CD4-positive, alpha-beta T cell treated with Interleukin-21 for 1 hour (primary cell): ENCODE measurements at places on chromosomes 6 and 20.

DNA sequence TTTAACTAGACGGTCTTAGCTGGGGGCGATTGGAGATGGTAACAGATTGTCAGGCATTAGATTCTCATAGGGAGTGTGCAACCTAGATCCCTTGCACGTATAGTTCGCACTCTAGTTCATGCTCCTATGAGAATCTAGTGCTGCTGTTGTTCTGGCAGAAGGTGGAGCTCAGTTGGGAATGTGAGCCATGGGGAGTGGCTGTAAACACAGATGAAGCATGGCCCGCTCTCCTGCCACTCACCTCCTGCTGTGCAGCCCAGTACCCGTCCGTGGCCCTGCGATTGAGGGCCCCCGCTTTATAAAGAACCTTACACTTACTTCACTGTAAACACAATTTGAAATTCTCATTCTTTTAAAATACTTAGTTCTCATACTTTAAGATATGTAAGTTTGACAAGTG, 339.4 kb downstream of the CDH26 start:
- no peak for DNase-seq

DNA sequence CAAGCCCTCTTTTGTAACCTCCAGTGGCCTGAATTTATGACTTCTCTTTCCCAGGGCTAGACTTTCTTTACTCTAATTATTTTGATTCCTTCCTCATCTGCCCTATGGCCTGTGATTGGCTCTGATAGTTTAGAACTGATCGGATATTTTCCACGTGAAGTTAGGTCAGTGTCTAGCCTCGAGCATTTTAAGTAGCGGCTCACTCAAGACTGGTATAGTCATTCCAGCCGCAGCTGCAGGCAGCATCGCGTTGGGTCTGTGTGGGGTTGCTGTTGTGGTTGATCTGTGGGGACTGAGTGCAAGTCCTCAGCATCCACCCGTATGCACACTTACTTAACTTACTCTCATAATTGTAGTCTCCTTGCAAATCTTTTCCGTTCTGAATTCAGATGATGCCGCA, 105.7 kb downstream of the SMOC2 start:
- DNase-seq: no peak

DNA sequence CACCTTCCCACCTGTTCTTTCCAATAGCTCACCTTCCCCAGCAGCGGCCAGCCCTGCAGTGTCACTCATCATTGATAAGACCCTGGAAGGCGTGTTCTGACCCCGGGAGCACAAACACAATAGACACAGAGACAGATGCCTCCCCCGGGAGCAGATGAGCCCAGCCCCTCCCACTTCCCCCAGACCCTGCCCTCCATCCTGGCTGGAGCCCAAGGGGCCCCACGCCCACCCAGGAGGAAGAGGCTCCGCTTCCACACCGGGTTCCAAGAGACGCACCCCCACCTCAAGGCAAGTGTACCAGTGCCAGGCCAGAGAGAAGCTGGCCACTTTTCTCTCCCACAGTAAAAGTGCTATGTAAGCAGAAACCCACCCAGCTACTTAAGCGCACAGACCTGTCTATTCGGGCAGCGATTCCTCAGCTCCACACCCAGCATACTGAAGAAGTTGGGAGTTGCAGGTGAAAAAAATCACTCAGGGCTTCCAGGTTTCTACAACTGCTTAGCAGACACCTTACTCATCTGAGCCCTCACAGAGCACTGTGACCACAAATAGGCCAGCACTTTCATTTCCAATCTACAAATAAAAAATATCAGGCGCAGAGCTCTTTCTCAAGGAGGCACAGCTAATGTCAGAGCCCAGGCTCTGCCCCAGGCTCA, 93.4 kb upstream of the NXT1 start:
- DNase-seq: no peak

DNA sequence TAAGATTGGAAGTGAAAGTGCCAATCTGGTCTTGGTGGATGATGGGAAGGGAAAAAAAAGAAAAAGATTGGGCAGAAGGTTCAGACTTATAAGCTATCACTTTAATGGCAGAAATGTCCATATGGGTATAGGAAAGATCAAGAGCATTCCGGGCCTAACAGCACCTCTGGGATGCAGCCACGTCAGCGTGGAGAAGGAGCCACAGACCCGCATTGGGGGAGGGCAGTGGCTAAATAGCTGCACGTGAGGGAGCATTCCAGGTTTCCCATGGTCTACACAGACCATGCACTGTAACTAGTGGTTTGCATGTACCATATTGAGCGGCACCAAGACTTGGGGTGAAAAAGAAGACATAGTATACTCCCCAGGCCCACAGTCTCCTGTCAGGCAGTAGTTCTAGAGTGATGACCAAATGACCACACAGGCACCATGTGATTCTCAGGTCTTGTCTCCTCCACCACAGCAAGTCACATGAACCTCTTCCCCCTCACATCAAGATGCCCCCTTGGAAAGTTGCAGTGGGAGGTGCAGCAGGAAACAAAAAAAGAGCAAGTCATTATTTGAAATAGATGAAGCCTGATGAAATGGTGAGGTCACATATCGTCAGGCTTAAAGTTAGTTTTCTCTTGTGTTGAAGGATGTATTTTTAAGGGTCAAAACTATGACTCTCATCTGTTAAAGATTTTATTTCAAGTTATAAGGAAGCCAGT, 94.4 kb upstream of the TNFAIP3 start:
- DNase-seq: no peak

DNA sequence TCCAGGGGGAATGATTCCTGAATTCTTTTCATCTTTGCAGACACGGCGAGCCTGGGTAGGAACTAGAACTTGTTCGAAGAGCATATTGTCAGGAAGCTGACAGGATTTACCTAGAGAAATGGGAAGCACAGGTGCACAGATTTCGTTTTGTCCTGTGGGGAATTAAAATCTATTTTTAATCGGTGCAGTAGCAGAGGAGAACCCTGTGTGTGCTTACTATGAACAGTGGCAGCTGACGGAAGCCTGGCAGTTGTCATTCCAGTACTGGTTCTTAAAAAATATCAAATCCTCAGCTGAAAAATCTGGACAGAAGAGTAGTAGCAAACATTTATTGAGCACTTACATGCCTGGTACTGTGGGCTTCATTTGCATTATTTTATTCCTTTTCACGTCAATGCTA, 609.0 kb downstream of the QKI start:
- no peak for DNase-seq

DNA sequence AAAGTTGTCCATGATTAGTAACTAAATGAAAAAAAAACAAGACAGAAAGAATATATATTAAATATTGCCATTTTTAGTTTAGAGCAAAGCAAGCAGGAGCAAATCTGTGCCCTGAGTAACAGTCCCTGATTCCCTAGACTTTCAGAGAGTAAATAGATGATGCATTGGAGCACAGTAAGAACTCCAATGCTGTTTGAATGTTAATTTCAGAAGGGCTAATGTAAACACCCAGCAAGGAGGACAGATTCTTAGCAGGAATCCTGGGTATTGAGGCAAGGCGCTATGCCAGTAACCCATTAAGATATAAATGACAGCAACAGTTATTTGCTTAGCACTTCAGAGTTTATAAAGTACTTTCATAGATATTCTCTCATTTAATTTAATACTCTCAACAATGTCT, 15.6 kb upstream of the NRSN1 start:
- DNase-seq: no peak

DNA sequence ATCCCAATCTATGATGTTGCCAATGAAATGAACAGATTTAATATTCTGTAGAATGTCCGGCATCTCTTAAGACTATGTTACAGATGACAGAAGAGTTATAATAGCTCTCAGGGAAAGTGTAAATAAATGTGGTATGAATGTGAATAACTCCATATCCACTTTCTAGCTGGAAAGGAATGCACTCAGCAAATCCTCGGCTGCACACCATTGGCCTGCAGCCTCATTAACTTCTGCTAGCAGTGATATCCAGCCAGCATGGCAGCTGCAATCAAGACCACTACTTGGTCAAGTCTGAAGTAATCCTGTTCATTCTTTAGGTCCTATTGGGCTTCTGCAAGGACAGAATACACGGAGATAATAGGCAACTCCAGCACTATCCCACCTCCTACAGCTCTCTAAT, 17.3 kb upstream of the MICA start:
- DNase-seq: no peak

- DNase-seq: no peak
These were observed 187.3 kb upstream of the JAG1 start for GRCh38 chr20:10861090-10861489.

DNA sequence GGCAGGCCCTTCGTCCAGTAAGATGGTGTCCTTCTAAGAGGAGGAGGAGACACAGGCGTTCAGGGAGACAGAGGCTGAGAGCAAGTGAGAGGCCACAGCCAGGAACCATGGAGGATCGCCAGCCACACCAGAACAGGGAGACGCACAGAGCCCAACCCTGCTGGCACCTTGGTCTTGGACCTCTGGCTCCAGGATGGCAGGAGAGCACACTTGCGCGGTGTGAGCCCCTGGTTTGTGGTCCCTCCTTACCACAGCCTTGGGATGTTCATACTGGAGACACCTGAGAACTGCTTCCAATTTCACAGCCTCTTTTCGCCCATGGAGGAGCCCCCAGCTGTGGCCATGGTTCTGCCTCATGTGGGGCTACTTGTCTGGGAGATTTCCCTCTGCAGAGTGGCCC, 222.4 kb downstream of the DLL1 start:
- no peak for DNase-seq

- DNase-seq: no peak
These were observed 33.2 kb downstream of the HLA-A start for GRCh38 chr6:29975561-29975907.

- no peak for DNase-seq
These were observed 204.7 kb upstream of the EXOC2 start for GRCh38 chr6:897528-898207.

- DNase-seq: no peak
These were observed 56.0 kb downstream of the CEBPB start for GRCh38 chr20:50246367-50247195.

GRCh38 chr20:15817351-15817750, 755.9 kb downstream of the KIF16B start:
- no peak for DNase-seq

DNA sequence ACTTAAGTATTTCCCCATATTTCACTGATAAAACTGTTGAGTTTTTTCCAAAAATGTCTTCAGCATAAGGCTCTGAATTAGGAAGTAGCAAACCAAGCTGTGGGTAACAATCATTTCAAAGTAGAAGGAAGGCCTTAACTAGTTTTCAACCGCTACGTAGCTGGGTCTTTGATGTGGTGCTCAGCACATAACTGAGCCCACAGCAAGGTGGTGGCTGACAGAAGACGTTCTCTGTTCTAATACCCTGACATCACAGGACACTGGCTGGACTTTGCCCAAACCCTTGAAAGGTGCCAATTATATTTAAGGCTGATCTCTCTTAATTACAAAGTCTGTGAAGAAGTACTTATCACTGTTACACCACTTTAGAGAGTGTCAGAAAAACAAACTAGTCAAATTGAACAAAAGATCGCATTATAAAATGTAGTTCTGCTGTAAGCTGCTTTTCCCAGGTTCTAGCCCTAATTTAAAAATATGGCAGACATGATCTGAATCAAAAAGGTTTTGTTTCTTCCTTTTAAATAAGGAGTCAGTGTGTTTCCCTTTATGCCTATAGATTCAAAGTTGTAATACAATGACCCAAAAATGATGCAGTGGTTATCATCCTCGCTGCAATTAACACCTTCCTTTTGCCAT, 26.7 kb downstream of the MAN1A1 start:
- peak; percentile 64 for DNase-seq

DNA sequence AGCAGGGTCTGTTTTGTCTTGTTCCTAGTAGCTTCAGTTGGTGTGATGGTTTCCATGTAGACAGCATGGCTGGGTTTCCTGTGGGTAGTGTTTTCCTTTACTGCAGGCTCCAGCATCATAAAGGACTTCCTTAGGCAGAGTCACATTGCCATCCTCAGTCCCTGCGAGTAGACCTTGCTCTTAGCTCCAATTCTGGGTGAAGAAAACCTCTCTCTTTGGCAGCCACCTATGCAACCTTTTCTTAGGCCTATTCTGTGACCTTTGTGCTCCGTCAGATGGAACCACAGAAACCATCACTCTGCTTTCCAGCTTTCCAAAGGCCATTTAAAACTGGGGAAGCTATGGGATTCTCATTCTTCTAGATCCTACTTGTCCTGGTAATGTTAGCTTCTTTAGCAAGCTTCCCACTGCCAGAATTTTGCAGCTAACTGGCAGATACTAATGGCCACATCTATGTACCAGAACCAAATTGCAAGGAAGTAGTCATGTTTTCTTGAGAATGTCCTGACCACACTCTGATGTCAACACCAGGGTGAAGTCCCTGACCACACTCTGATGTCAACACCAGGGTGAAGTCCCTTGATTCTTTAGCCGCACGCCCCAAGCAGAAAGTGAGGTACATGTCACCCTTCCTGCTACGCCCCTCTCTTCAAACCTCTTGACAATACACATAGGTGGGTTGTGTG, 646.6 kb upstream of the HS3ST5 start:
- peak; percentile 17 for DNase-seq

DNA sequence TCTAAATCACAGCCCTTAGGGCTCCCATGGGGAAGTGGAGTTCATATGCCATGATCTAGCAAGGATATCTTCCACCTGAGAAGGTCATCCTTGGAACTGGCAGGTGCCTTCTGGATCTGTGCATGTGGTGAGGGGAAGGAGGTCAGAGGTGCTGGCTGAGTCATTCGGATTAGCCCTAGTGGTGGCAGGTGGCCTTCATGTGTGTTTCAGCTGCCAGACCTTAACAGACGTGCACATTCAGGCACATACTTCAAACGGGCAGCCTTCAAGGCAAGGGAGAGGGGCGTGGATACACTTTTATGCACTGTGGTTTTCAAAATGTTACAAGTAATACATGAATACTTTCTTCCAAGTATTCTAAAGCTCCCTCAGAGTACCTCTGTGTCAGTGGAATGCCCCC, 51.2 kb downstream of the BMP6 start:
- no peak for DNase-seq

DNA sequence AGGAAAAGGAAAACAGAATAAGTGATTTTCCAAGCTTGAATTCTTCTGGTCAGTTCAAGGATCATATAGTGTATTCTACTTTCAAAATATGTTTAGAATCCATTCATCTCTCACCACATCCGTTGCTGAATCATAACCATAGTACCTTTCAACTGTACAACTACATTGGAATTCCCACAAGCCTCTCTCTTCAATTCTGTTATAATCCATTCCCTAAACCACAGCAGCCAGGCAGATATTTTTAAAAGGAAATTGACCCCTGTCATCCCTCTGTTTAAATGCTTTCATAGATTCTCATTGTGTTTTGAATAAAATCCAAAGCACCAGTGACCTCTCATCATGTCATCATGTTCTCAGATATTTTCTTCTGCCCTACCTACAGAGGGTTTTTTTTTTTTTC, 412.7 kb downstream of the GRIK2 start:
- DNase-seq: no peak

- no peak for DNase-seq
These were observed 245.2 kb downstream of the TPBG start for GRCh38 chr6:82608781-82609180.
